Ureter (tissue), 1 donor: ENCODE measurements at places on chromosomes 12 and 14. TPM values are rescaled to one million over a fixed set of nuclear protein-coding genes. Genes with fewer than 3 reads are reported as not detected.

Gene PAX9
- 2.1 TPM for total RNA-seq

Gene CDCA3
- total RNA-seq: 1.4 TPM

Gene OTOGL
- total RNA-seq: 0.57 TPM

Gene FSCB
- total RNA-seq: 0.49 TPM

Gene TAS2R31
- 12.2 TPM for total RNA-seq

DNA sequence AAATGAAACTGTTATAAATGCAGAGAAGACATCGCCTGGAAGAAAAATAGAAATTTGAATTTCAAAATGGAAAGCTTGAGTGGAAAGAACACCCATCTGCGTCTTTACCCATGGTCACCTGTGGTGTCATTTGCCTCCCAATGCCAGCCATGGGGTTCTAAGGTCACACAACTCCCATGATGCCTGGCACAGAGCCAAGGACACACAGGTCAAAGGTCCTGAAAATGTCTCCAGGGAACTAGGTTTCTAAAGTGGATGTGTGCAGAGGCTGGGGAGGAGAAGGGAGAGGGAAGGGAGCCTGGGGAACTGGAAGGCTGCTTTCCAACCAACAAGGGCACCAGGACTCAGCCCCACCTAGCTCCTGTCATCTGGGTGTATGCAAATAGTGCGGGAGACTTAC is 724.0 kb upstream of the TMEM132C start:
- no peak for DNase-seq

DNA sequence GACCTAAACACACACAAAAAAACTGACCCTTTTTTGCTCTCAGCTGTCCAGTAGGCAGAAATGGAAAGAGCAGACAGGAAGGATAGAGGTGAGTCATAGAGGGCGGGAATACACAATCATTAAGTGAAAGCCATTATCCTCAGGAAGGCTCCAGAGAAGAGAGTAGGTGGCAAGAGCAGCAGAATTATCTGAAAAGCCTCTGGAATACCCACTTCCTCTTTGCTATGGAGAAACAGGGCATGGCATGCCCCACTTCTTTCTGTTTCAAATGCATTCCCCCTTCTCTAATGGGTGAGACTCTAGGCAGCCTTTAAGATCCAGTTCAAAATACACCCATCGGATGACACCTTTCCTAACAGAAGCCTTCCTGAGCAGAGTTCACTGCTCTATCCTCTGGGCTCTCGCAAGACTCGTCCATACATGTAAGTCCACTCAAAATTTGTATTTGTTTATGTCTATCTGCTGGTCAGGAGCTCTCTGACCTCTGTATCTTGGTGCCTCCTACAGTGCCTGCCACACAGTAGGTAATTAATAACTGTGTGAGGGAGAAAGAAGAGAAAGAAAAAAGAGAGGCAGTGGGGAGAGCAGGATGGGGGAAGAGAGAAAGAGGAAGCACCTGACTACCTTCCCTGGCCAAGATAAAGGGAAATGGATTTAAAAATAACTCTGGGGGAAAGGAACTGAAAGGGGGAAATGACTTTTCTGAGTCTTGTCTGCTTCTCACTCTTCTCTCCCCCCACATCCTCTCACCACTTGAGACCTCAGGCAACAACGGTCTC is 8.5 kb downstream of the KLHL33 start:
- DNase-seq: no peak

DNA sequence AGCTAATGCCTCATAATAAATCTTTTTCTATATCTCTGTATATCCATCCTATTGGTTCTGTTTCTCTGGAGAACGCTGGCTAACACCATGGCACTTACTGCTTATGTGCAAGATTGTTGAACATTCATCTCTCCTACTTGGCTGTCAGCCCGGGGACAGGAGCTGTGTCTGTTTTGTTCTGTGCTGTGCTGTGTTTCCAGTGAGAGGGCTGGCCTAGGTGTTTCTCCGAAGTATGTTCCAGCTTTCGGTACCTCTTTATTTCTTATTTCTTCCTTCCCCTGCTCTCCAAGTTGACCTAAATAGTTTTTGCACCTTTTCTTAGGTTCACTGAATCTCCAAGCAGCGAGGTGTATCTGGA is 18.8 kb upstream of the NR4A1 start:
- DNase-seq: peak; percentile 81

GRCh38 chr14:89040080-89040459 is 215.6 kb downstream of the TTC8 start:
- DNase-seq: no peak

- DNase-seq: no peak
Measured at GRCh38 chr14:24674204-24674970, 40.4 kb upstream of the GZMB start.

GRCh38 chr14:99244367-99244901 is 27.6 kb downstream of the BCL11B start:
- DNase-seq: no peak

DNA sequence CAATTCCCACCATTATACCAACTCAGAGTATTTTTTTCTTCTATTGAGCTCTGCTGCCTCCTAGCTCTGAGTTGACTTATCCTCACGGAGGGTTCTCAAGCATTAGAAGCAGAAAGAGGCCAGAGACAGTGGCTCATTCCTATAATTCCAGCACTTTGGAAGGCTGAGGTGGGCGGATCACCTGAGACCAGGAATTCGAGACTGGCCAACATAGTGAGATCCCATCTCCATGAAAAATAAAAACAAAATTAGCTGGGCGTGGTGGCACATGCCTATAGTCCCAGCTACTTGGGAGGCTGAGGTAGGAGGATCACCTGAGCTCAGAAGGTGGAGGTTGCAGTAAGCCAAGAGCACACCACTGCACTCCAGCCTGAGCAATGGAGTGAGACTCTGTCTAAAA is 21.0 kb downstream of the HPD start:
- no peak for DNase-seq

DNA sequence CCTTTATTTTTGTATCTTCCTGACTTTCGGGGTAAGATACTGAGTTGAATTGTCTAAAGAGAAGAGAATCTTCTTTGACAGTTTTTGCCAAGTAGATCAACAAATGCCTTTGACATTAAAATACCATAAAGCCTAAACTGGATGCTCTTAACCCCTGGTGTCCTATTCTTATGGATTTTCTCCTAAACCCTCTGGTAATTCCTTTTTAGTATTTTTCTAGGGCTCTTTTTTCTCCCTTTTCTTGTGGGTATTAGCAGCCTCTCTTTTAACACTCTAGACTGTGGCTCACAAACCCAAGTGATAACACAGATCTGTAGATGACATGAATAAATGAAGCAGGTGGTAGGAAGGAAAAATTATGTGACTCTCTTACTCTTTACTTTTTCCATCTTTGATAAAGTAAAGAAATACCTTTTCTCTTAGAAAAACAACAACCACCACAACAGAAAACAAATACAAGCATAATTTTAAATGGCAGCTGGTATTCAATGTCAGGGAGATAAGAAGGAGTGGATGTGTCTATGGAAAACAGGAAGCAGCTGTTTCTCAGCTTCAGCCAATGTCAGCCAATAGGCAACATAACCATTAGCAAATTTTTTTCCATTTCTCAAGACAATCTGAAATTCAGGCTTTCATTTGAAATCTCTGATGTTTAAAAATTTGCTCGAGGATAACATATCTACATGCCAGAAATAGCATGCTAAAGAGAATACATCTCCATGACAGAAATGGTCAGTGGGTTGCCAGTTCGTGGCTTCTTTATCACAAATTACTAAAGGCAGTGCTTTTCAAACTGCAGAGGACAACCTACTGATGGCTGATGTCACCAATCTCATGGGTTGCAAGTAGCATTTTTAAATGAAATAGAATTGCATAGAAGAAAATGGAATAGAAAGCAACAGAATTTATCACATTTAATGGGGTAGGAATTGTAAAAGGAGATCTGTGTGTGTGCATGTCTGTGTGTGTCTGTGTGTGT is 123.1 kb upstream of the KRR1 start:
- no peak for DNase-seq

DNA sequence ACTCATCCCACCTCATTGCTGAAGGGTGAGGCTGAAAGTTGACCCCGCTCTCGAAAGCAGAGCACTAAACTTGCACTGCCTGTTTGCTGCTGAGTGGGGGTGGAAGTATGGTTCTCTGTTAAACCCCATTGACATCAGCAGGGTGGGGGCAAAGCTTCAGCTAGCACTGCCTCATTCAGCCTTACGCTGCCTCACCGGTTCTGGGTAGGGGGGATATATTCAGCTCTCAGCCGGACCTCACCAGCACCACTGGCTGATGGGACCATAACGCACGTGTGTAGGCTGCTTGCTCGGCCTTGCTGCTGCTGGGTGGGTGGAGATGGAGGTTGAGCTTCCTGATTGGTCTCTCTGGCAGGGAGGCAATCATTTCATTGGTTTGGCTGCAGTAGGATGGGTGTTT is 265.7 kb upstream of the RTL1 start:
- DNase-seq: no peak

GRCh38 chr12:127620735-127621355 is 646.1 kb upstream of the TMEM132C start:
- DNase-seq: no peak

DNA sequence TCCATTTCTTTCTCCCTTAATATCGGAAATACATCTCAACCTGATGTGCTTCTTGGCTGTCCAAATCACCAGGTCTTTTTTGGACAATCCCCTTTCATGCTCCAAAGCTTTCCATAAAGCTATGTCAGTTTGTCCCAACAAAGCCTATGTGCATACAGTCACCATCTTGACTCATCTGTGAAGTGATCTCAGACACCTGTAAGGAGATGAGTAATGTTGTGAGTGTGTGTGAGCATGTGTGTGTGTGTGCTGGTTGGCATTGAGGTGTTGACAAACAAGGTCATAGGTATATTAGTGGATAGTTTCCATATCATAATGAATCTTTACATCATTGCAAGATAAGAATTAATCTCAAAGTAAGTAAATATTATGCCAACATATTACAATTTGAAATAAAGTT is 1243.3 kb upstream of the SEL1L start:
- no peak for DNase-seq

DNA sequence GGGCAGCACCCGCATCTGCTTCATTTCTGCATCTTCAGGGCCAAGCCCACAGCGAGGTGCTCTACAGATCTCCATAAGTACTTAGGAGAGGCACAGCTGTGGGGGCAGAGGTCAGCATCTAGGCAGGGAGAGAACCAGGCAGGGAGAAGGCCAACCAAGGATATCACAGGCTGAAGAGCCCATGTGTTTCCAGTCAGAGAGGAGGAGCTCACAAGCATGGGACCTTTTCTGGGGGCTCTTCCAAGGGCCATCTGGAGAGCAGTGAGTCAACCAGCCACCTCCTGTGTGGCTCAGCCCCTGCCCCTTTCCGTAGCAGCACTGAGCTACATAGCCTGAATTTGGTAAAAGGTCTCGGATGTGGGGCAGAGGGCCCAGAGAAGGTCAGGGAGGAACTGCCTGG is 78.5 kb downstream of the ARL6IP4 start:
- DNase-seq: no peak

DNA sequence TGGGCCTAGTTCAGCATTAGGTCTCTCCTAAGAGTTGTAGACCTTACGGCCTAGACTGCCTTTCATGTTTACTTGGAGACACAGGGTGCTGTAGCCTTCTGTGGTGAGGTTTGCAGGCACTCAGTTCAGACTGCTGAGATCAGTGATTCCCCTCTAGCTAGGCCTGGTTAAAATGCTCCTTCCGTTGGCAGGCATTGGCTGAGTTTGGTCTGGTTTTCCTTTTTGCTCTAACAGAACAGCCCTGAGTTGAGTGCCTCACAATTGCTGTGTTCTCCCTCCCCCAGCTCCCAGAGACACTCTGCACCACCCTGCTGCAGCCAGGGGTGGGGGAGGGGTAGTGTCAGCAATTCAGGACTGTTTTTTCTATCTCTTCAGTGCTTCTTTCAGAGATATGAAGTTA is 178.9 kb upstream of the DYRK2 start:
- no peak for DNase-seq

GRCh38 chr12:7961395-7962178 is 25.6 kb upstream of the SLC2A3 start:
- no peak for DNase-seq

- DNase-seq: no peak
Measured at GRCh38 chr12:124588751-124589267, 21.4 kb upstream of the NCOR2 start.

- no peak for DNase-seq
Measured at GRCh38 chr12:127401536-127401935, 865.4 kb upstream of the TMEM132C start.

GRCh38 chr14:64841772-64842750 is 37.6 kb downstream of the SPTB start:
- no peak for DNase-seq

- DNase-seq: peak; percentile 80
Measured at GRCh38 chr12:96516472-96517430, 27.4 kb downstream of the CFAP54 start.

DNA sequence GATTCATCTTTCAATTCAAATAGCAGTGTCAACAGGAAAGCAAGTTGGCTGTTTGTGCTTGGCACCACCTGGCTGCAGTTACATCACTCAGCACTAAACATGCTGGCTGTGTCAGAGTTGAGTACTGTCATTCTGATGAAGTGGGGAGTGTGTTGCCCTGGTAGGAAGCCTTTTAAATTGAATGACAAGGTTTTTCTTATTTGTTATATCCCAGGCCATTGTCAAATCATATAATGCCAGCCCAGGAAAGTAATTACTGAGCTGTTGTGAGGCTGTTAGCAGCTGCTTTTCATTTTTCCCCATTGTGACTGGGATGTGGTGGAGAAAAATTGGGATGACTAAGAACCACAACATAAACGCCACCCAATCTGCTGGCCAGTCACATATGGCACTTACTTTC is 106.5 kb upstream of the PRKD1 start:
- no peak for DNase-seq

DNA sequence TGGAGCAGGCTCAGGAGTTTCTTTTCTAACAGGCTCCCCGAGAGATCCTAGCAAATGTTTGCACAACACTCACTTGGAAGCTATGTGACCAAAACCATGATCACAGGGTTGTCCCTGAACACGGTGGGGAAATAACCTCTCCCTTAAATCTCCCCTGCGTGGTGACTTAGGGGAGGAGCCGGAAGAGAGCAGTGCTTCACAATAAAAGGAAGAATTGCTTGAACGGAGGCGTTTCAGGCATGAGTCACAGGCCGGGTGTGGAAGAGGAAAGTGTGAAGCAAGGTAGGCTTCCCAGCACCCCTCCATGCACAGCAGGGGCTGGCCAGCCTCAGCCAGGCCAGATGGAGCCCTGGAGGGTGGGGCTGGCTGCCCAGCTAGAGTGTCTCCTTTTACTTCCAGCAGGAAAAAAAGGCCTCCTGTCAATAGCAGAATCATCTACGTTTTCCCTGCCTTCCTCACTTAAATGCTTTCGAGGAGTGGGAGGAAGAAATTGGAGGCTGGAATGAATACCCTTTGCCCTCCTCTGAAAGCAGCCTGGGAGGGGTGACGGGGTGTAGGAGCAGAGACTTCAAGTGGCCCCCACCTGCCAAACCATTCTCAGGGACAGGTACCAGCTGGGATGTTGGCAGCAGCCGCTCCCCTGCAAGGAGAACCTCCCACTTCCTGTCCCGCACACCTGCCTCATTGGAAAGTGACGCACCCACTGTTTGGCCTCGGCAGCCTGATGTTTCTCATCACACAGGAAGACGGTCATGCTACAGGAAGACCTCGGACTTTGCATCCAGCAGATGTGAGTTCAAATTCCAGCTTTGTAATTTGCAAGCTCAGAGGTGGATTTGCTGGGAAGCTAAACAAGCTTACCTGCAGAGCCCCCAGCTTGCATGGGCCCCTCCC is 30.1 kb upstream of the PPP2R5C start:
- DNase-seq: peak; percentile 86
